Hematopoietic multipotent progenitor cell treated with erythropoietin and hydrocortisone succinate and interleukin-3 and kit ligand, for 15 days (in vitro differentiated cells): ENCODE measurements at places on chromosomes 11 and 22.

DNA sequence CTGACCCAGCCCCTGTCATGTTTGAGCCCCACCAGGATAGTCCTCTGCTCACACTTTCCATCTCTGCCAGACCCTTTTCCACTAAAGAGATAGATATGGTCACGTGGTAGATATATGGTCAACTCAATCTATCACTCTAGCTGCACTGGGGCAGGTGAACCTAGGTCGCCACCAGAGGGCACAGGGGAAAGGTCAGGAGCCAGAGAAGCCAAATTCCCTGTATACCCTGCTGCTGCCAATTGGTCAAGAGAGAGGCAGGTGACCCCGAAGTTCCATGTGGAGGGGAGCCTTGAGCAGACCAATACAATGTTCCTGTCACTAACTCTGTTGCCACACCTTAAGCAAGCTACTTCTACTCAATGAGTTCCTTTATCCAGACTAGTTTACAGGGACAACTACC lies 101.1 kb upstream of the GALNT18 start:
- DNase-seq = no peak

GRCh38 chr11:94295534-94295933 lies 8.8 kb upstream of the IZUMO1R start:
- DNase-seq = no peak

- no peak for DNase-seq
Measured at GRCh38 chr11:32991427-32991826, 24.3 kb upstream of the DEPDC7 start.

GRCh38 chr11:11537372-11537771 lies 84.4 kb downstream of the GALNT18 start:
- no peak for DNase-seq

- peak; percentile 4 for DNase-seq
Measured at GRCh38 chr11:106021181-106021966, 666 bp downstream of the MSANTD4 start.

DNA sequence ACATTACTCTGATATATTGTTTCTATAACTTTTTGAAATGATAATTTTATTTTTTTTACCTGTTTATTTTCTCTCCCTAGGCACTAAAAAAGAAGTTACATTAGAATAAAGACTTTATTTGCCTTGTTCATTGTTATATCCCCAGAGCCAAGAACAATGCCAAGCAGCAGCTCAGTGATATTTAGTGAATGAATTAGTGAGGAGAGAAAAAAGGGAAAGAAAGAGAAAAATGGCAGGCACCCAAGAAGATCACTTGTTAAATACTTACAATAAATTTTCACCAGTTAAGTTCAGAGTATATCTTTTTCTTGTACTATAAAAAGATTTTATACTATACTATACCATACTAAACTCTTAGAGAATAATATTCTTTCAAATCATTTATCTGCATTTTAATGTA lies 13.3 kb upstream of the ANO5 start:
- no peak for DNase-seq

GRCh38 chr11:83836883-83837654 lies 550.9 kb upstream of the CCDC90B start:
- no peak for DNase-seq

GRCh38 chr11:65479184-65480145 lies 19.4 kb upstream of the MALAT1 start:
- DNase-seq = no peak

GRCh38 chr11:30876663-30877396 lies 290.7 kb upstream of the MPPED2 start:
- DNase-seq = no peak

GRCh38 chr11:27339941-27340340 lies 23.1 kb downstream of the CCDC34 start:
- DNase-seq = no peak

- DNase-seq = no peak
Measured at GRCh38 chr11:22567759-22568158, 57.9 kb downstream of the FANCF start.

DNA sequence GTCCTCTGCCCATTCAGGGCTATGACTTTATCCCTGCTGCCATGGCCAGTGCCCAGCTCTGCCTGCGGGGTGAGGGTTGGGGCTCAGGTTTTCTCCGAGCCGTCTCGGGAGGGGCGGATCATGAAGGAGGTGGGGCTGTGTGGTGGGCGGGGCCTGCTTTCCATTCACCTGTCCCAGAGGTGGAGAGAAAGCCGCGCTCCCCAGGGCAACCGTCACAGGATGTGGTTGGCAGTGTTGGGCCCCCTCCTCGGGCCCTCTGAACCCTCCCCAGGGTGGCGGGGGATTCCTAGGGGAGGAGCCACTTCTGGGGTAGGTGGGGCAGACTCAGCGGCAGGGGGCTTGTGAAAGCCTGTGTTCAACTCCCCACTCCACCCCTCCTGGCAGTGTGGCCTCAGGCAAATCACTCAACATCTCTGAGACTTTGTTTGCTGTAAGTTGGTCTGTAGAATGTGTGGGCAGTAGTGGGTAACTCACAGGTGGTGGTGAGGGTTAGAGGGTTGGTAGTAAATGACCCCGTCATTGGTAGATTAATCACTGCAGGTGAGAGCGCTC lies 50.3 kb downstream of the CD6 start:
- DNase-seq = no peak

GRCh38 chr22:27416511-27417420 lies 384.8 kb downstream of the MN1 start:
- DNase-seq = peak; percentile 41

DNA sequence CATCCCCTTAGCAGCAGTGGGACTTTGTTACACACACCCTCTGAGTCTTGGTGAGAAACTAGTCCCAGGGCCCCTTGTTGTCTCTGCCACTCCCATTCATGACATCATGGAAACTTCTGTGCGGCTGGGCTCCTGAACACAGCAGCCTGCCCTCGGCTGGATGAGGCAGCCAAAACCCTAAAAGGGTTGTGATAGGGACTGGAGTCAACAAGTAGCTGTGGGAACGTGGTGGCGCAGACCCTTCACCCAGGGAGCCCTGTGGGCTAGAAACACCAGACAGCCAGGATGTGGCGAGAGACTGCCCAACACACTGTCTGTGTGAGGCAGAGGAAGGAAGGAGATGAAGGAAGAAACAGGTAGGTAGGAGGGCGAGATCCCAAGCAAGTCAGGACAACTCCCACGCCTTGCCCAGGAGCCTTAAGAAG lies 3.9 kb downstream of the CD3D start:
- DNase-seq = no peak

- no peak for DNase-seq
Measured at GRCh38 chr22:20423906-20424551, 13.6 kb downstream of the SCARF2 start.

DNA sequence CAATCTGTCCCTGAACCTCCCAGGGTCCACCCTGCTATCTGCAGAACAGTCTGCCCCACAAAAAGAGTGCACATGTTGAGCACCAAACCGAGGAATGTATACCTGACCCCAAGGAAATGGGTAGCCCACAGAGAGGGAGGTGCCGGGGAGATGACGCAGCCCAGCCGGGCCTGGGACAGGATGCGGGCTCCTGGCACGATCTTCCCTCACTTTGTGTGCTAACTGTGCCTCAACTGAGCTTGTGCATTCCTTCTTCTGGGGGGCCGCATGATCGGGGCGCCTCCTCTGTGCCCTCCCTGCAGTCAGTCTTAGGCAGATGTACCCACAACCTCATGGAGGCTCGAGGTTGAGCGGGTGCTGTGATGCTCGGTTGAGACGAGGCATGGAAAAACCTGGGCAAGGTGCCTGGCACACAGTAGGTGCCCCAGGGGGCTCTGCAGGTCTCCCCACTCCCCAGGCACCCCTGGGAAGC lies 2.4 kb downstream of the GAS2L1 start:
- peak; percentile 32 for DNase-seq

DNA sequence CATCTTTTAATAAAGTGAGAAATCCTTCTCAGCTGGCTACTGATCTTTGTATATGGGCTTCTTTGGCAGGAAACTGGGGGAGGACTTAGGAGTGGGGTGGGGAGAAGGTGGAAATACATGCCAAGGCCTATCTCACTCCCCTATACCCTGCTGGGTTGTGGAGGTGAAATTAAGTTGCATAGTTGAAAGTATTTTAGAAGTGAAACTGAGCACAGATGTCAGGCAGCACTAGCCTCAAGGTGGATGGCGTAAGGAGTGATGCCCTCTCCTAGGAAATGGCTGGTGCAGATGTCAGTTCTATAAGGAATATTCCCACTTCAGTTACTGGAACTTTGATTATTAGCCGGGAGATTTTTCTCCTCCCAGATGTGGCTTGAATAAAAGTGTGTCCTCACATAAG lies 46.3 kb downstream of the NNMT start:
- no peak for DNase-seq

- DNase-seq = no peak
Measured at GRCh38 chr11:113549611-113550578, 74.7 kb upstream of the DRD2 start.

GRCh38 chr22:35334004-35334403 lies 34.3 kb downstream of the TOM1 start:
- no peak for DNase-seq

DNA sequence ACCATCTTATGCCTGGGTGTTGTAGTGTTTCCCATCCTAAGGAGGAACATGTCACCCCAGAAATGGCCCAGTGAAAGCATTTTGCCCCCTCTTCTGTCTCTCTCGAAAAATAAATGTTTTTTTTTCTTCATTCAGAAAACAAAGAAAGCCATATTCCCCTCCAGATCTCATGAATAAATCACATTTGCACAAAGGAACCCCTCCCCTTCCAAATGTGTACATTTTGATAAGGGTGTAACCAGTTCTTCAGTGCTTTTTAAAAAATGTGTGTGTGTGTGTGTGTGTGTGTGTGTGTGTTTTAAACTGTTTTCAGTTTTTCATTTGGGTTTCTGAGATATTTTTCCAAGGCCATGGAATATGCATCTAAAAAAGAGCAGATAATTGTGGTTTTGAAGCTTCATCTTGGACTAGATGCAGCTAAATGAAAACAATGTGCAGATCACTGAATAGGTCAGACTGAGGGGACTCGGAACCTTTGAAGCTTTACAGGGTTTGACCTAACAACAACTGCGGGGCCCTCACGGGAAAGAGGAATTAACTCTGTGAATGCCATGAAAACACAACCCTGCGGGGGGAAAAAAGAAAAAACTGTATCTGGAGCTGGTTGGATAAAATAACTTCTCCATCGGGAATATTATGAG lies 76.4 kb downstream of the YAP1 start:
- no peak for DNase-seq

GRCh38 chr11:59401262-59401552 lies 25.0 kb downstream of the OR5A2 start:
- no peak for DNase-seq

DNA sequence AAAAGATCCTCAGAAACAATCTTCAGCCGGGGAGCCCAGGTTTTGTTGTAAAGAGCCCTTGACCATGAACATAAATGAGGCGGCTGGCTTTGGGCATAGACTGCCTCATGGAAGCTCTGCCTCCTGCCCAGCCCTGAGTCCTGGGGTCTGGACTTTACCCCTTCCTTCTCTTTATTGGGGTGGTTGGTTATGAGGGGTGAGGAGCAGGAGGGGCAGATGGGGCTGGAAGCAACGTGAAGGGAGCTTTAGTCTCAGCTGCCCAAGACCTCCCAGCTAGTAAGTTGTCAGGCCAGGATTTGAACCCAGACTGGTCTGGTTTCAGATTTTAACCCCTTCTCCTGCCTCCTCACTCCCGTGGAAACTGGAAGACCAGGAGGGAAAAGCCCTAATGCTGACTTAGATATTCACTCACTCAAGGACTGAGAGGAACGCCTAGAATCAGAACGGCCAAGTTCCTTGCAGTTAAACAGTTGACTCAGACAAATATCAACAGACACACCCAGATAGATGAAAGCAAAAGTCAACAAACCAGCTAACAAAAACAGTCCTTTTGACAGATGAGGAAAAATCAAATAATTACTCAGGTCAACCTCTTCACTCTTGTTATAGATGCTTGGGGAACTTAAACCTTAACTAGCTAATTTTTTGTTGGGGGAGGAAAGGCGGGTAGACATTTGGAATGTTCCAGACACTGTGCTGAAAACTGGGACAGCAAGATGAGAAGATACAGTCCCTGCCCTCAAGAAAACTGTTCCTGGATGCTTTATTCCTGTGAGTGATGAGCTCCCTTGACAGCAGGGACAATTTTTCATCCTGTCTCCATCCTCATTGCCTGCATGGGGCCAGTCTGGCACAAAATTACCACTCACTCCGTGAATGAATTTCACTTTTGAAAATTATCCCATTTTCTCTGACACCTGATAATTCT lies 20.8 kb upstream of the ARRB1 start:
- no peak for DNase-seq

DNA sequence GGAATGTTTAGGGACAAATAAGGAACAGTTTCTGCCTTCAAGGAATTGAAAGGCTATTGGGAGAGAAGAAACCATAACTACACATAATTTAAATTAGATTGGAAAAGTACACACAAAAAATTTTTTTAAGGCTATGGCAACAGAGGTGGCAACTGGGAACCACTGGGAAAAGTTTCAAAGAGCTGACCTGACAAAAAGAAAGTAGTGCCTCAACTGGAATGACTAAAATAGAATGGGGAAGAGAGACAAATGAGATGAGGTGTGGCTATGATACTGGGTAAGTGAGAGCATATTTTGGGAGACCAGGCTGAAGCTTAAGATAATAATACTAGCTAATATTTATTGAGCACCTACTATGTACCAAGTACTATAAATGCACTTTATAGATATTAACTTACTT lies 2.9 kb upstream of the AKIP1 start:
- no peak for DNase-seq

- no peak for DNase-seq
Measured at GRCh38 chr11:61023966-61024295, 52.5 kb downstream of the CD6 start.

DNA sequence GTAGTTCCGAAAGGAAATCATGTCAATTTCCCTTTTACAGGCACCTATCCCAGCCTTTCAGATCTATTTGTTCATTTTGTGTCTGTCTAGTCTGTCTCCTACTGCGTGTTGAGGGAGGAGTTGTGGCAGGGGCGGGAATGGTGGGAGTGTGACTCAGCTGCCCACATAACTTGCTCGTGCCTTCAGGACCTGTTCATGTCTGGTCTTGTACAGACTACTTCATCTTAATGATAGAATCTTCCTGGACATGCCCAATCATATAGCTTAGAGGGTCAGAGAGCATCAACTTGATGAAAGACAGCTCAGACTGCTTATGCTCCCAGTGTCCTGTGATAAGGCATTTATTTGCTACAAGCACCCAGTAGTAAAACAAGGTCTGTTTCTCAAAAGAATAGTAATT lies 61.0 kb upstream of the BIRC3 start:
- DNase-seq = no peak

GRCh38 chr11:129595038-129595962 lies 219.7 kb downstream of the BARX2 start:
- DNase-seq = no peak

GRCh38 chr11:75205564-75206020 lies 35.0 kb upstream of the TPBGL start:
- DNase-seq = no peak

- DNase-seq = no peak
Measured at GRCh38 chr11:90803831-90804230, 581.0 kb upstream of the CHORDC1 start.

- no peak for DNase-seq
Measured at GRCh38 chr11:64667154-64667745, 55.7 kb downstream of the NRXN2 start.

- DNase-seq = no peak
Measured at GRCh38 chr11:19978668-19979518, 181.4 kb downstream of the DBX1 start.
